ENCODE measurements at places on chromosomes 13 and 19. TPM values are rescaled to one million over a fixed set of nuclear protein-coding genes. Genes with fewer than 3 reads are reported as not detected.

C19orf85 gene
- not detected for total RNA-seq

ONECUT3 gene
- total RNA-seq: not detected

SKA3 gene
- total RNA-seq: 8.1 TPM

CPB2 gene
- not detected for total RNA-seq

PSG2 gene
- total RNA-seq: 0.50 TPM

FGF9 gene
- total RNA-seq: not detected

P2RY11 gene
- total RNA-seq: 0.87 TPM

ZNF547 gene
- 7.0 TPM for total RNA-seq

ZNF324B gene
- 8.4 TPM for total RNA-seq

S1PR4 gene
- not detected for total RNA-seq

Data from smooth muscle cell of trachea (primary cell).